Right renal pelvis (tissue), 4 donors: ENCODE measurements at places on chromosomes 12 and 14. TPM values are rescaled to one million over a fixed set of nuclear protein-coding genes. Genes with fewer than 3 reads are reported as not detected.

Gene ASPG
- 12.3 TPM for polyA plus RNA-seq

Gene MAPKAPK5
- polyA plus RNA-seq = 45.8 TPM

Gene KIF26A
- 10.8 TPM for polyA plus RNA-seq

Gene CLEC7A
- polyA plus RNA-seq = 2.1 TPM

Gene SLC5A8
- polyA plus RNA-seq = 45.0 TPM

Gene PCK2
- 34.6 TPM for polyA plus RNA-seq

Gene CCDC196
- 0.14 TPM for polyA plus RNA-seq

Gene OGFOD2
- polyA plus RNA-seq = 11.3 TPM

Gene DDN
- polyA plus RNA-seq = 88.9 TPM

Gene CD163L1
- 1.5 TPM for polyA plus RNA-seq

Gene ADCY6
- 82.0 TPM for polyA plus RNA-seq

DNA sequence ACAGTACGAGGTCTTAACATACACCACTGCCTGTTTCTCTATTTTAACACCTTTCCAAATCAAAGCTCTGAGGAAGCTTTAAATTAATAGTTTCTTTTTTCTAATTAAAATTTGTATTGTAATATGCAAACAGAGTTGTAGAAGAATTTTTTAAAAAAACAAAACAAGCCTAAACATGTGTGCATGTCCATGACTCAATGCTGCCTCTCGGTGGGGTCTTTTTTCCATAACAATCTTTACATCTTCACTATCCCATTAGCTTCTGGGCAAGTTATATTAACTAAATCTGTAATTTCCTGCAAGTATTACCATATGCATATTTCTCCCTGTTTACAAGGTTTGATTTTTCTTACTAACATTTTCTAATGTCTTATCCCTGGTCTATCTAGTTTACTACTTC lies 143.9 kb upstream of the NAV3 start:
- peak; percentile 5 for DNase-seq

GRCh38 chr12:20398686-20399085 lies 30.3 kb downstream of the PDE3A start:
- no peak for DNase-seq

DNA sequence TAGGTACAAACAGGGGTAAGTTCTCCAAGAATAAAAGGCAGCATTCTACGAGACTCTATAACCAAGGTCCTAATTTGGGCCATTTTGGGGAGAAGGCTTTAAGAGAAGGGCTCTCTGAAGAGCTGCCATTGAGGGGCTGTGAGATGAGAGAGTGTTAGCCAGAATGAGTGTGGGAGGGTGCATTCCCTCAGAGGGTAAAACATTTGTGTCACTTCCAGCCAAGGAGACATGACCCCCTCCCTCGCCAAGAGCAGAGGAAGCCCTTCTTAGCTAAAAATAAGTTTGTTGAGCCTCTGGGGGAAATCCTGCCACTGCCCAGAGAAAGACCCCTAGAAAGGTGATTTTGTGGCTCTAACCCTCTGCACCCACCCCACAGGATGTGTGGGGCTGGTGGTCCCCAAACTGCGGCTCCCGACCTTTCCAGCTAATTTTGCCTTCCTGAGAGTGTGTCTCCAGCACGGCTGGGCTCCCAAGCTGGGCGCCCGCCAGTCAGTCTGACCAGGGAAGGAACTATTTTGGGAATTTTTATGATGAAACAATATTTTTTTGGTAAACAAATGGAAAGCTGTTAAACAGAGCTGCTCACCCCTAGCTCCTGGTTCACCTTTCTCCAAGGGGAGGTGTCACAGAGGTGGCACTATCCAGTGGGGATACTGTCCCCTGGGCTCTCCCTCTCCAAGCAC lies 65.9 kb upstream of the JDP2 start:
- no peak for DNase-seq

- no peak for DNase-seq
Measured at GRCh38 chr14:102371361-102371760, 8.6 kb downstream of the TECPR2 start.

DNA sequence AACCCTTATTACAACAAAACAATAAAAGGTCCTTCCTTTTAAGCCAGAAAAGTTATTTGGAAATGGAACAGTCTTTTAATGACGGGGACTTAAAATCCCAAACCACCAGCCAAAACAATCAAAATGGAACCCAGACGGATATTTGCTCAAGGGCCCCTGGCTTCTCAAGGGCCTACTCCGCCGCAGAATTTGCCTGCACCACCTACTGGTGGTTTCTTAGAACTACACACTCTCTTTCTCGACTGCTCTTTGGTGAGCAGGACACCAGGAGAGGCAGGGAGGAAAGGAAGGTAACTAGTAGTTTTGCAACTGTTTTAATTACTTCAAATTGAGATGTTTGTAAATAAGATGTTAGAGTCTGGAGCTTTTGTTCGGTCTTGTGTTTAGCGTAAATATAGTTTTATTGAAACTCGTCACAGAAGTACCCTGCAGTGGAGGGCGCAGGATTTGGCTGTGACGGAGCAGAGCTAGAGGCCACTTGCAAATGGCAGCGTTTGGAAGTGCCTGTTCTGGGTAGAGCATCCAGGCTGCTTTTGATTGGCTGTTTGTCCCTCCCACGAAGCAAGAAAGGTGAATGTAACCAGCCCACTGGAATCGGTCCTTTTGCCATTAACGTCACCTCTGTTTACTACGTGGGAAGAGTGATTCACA lies 238.5 kb downstream of the CACNA1C start:
- DNase-seq = no peak

DNA sequence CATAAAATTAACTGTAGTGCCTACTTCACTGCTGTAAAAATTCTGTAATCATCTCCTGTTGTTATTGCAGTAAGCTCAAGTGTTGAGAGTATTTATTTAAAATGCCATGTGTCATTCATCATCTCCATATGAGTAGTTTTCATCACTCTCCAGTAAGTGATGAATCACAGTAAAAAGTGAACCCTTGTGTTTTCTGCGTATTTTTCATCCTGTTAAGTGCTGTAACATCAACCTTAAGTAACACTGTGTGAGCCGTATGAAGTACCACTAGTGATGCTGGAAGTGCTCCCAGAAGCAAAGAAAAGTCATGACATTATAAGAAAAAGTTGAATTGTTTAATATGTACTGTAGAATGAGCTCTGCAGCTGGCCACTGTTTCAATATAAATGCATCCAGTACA lies 55.4 kb downstream of the SLCO1B3 start:
- DNase-seq = no peak

- no peak for DNase-seq
Measured at GRCh38 chr14:103085106-103086091, 1.4 kb downstream of the LBHD2 start.

DNA sequence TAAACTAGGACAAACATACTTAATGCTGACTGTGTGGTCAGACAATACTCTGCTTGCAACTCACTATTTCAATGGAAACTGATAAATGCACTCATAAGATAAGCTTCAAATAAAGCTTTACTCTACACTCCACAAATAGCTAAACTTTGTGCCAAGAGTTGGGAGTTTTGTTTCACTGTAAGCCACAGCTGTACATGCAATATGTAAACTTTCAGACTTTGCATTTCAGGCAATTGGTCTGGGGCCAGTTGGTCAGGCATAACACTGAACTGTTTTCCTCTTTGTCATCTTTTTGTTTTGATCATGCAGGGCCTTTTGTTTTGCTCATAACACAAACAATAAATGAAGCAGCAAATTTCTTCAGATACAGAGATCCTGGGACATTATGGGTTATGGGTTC lies 426.2 kb downstream of the IPO8 start:
- no peak for DNase-seq

- no peak for DNase-seq
Measured at GRCh38 chr14:100733152-100733850, 6.6 kb downstream of the DLK1 start.

- no peak for DNase-seq
Measured at GRCh38 chr14:28785096-28785952, 18.7 kb downstream of the FOXG1 start.
